ENCODE measurements at places on chromosomes 2 and 18.

DNA sequence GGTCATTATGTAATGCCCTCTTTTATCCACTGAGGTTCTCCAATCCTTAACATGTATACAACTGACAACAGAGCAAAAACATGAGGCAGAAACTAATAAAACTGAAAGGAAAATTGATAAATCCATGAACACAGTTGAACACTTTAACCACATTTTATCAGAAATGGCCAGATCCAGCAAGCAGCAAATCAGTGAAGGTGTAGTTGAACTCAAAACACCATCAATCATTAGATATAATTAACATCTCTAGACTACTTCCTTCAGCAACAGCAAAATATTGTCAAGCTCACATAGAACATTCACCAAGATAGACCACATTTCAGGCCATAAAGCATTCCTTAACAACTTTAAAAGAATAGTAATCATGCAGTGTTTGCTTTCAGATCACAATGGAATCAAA, 72.9 kb downstream of the HS6ST1 start:
- no peak for DNase-seq

GRCh38 chr2:136242100-136242499, 124.2 kb upstream of the CXCR4 start:
- DNase-seq, result no peak

- DNase-seq, result peak; percentile 27
These were observed 365 bp downstream of the CUL3 start for GRCh38 chr2:224584785-224585210.

DNA sequence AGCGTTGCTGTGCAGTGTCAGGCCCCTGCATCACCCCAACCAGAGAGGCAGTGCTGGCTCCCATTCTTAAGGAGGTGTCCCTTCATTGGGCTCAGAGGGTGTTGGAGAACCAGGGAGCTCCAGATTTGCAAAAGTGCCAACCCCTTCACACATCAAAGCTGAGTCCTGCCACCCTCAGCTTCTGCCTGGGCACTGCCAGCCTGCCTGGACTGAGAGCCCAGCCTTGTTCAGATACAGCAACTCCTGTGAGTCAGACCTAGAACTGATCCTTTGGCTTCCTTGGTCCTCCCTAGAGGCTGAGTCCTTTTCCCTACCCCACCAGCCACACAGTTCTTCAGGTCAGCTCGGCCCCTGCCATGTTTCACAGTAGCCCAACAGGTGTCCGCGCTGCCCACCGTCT, 424.9 kb upstream of the MYT1L start:
- no peak for DNase-seq

GRCh38 chr2:236241181-236242056, 22.8 kb downstream of the ASB18 start:
- DNase-seq, result no peak

DNA sequence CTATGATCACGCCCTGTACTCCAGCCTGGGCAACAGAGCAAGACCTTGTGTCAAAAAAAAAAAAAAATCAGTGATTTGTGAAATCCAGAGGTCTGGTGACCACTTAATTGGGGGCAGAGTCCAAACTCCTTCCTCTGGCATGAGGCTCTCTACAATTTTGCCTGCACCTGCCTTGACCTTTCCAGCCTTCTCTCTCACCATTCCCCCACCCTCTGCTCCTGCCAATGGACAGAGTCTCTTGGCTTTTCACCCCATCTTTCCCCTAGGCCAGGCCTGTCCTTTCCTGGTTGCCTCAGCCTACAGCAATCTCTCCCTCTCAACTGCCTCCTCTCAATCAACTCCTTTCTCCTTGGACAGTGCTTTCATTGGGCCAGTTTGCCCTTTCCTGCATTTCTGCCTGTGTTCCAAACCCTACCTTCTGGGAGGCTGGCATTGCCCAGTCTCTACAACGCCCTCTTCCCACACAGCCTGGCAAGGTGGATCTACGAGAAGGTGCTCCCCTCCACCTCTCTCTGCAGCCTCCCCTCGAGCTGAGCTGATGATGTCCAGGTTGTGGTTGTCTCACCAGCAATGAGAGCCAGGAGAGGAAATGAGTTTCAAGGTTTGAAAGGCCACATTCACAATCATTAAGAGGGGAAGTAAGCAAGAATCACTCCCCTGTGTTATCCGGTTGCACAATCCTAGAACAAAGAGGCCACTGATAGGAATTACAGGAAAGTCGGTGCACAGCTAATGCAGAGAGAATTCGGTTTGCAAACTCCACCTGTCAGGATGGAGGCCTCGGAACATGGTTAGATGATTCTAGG, 39.5 kb upstream of the NPAS2 start:
- DNase-seq, result no peak

Data from stimulated activated CD4-positive, alpha-beta T cell treated with anti-CD3 and anti-CD28 coated beads, Interleukin-1b, Interleukin-23, amount 100 ng/mL, for 4 hours (primary cell).